ENCODE measurements at places on chromosomes 2 and 18.
A peak's percentile ranks its signal among the peaks of the same experiment; 100 is the strongest.

GRCh38 chr2:37414470-37414949 is 70.1 kb downstream of the QPCT start:
- peak; percentile 70 for DNase-seq

- no peak for DNase-seq
Observed at GRCh38 chr2:25879133-25879730, 945 bp upstream of the ASXL2 start.

- DNase-seq = no peak
Observed at GRCh38 chr2:223285370-223286265, 233.6 kb downstream of the KCNE4 start.

DNA sequence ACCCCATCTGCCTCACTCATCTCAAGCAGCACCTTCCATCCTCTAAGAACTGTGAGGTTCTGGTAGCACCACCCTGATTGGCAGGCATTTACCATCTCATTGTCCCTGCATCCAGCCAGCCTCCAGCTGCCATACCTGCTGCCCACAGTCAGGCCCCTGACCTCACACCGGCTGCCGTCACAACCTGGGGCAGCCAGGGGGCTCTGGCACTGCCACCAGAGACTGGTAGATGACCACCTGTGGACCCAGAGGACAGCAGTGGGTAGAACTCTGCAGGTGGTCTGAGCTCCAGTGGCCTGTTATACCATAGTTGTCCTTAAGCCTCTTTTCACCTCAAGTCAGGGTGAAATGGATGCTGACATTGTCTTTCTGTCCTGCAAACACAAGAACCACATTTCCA is 69.4 kb downstream of the POLE4 start:
- no peak for DNase-seq

GRCh38 chr2:222434204-222434603 is 9.9 kb downstream of the SGPP2 start:
- no peak for DNase-seq

DNA sequence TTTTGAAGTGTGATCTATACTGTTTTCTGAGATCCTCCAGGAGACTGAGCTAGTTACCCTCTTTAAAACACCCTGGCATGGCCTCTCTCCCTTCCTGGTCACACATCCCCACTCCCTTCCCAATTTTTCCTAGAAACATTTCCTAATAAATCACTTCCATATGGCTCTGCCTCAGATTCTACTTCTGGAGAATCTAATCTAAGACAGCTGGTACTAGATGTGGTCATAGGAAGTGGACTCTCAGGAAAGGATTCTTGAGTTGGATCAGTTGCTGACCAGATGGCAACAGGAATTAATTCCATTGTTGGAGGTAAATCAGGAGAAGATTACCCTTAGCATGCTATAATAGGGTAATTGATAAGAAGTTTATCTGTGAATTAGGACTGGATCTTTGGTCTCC is 310.5 kb downstream of the SATB2 start:
- no peak for DNase-seq

DNA sequence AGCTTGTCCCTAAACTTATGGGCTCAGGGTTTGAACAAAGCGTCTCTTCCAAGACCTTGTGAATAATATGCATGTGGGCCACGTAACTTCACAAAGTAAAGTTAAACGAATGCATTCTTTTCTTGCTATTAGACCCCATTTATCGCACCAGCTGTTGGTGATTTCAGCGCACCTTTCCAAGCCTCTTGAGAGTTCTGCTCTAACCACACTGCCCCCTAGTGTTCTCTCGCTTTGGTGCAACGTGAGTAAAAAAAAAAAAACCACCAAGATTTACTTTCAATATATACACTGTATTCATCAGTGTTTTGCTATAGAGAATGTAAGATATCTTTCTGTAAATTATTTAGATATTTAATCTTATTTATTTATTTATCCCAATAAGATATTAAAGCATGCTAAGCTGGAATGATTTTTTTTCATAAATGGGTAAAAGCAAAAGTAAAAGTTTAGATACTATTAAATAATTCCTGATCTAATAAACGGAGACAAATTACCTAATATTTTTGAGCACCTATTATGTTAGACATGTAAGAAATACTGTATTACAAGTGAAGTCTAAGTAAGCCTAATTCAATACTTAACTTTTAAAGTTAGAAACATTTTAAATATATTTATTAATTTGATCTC is 459.5 kb downstream of the DLGAP1 start:
- DNase-seq = peak; percentile 79

DNA sequence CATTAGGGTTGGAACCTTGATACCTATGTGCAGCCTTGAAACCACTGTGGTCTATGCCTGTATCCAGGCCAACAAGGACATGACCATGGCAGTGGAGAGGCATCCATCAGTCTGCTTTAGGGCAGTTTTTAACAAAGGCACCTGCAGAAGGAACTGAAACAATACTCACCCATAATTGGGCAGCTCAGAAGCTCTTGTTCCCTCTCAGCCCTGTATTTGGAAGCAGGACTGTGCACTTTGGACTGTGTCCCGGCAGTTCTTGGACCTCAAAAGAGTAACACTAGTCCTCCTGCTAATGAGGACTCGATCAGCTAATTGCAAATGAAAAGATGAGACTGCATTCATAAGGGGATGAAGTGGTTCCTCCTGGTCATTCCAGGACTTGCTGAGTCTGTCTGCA is 500.2 kb upstream of the TNP1 start:
- DNase-seq = no peak
